Panc1 (cell line): ENCODE measurements at places on chromosomes 6 and 20.

DNA sequence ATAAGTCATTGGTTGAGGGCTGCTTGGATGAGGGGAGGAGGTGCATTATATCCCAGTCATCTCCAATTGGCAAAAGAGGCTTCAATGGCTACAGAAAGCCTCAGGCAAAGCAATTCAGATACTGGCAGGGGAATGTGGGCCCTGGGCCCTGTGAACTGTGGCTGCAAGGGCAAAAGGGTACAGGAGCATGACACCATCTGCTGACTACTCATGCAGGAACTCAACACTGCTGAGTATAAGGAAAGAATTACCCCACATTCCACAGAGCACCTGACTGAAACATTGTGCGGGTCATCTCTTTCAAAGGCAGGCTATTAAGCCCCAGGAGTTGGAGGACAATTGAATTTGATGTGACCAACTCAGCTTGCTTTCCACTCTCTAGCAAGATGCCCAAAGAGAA lies 92.1 kb upstream of the SPTLC3 start:
- DNase-seq = no peak

DNA sequence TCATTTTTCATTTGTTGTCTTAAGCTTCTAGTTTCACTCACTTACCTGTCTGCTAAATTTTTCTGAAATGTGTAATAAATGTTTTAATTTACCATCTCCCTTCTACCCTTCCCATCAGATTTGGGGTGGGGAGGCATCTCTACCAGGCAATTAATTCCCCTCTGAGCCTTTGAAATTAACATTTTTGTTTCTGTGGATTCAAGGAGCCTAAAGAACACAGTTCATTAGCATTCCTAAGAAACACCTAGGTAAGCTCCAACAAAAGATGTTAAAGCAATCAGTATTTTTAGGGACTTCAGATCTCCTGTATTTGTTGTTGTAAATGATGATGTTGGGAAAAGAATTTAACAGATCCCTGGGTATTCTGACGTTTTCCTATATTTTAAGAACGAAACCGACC lies 6.6 kb downstream of the TOP1 start:
- no peak for DNase-seq

DNA sequence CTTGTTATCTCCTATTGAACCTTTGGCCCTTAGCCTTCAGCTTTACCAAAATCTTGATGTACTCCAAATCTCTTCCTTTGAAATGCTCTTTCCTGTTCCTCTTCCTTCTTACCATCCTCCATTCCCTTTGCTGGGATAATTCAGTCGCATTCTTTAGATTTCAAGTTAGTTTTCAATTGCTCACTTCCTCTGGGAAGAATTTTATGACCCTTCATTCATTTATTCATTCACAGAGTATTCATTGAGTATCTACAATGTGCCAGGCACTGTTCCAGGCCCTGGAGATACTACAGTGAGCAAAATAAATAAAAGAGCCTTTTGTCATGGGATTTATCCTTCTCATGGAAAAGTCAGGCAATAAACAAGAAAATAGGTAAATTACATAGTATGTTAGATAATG lies 548.2 kb upstream of the FLRT3 start:
- no peak for DNase-seq

DNA sequence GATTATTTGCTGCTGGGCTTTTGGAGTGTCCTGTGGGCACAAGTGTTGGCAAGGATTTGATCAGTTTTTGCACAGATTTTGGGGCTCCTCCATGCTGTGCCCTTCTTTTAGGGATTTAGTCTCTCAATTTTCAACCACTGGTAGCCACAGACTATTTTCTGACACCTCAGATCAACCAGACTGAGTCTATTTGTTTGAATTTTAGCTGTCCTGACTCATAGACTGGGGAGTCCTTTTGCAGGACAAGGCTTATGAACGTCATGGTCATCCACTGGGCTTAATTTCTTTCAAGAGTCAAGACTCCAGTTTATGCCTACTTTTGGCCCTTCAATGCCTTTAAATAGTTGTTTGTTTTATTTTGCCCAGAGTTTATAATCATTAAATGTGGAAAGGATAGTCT lies 59.3 kb downstream of the BCKDHB start:
- no peak for DNase-seq

DNA sequence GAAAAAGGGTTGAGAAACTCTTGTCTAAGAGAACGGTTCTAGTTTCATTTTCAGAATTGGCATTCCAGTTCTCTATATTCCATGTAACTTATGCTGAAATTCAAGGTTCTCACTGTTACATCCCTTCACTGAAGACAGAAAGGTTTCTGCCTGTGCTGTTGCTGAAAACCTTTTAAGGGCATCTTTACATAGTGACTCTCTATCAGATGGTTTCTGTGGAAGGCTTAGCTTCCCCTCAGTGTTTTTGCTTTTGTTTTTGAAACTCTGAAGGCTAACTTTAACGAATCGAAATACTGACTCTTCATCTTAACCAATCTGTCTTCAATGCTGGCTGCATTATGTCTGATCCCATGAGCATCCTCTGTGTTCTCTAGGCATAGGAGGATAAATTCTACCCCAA lies 1286.2 kb upstream of the EYS start:
- DNase-seq = no peak

DNA sequence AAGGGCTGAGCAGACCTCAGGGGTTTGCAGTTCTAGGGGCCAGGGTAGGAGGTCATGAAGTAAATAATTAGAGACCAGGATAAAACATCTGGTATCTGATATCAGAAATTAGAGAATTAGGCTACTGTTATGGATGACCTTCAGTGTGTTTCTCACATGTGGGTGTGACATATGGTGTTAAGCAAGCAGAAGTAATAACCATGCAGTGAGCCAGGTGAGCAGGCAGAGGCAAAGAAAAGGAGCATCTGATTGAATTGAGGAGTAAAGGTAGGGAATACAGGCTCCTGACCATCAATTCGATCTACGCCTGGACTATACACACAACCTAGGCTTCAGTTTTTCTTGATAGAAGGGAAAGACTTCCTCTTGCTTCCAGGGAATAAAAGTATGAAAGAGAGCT lies 34.7 kb upstream of the MAP3K7 start:
- DNase-seq = no peak

GRCh38 chr20:18180815-18181214 lies 43.2 kb downstream of the KAT14 start:
- DNase-seq = no peak

DNA sequence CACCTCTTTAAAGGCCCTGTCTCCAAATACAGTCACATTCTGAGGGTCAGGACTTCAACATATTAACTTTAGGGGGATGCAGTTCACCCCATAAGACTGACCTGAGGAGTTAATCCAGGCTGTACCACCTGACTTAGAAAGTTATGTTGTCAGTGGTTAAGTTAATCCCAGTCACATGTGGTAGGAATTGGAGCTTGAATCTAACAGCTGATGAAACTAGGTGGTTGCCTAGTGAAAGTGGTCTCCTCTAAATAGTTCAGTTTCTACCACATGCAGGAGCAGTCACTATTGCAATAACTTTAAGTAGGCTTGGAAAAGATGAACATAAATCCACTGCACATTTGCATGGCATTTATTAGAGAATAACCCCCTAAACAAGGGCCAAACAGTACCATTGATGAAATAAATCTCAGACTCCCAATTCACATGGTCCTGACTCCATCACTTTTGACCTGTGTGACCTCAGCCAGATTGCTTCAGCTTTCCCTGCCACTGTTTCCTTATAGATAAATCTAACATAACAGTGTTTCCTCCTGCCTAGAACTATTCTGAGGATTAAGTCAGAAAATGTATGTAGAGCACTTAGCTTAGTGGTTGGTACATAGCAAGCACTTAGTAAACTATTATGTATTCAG lies 20.1 kb downstream of the SAMD5 start:
- DNase-seq = no peak

DNA sequence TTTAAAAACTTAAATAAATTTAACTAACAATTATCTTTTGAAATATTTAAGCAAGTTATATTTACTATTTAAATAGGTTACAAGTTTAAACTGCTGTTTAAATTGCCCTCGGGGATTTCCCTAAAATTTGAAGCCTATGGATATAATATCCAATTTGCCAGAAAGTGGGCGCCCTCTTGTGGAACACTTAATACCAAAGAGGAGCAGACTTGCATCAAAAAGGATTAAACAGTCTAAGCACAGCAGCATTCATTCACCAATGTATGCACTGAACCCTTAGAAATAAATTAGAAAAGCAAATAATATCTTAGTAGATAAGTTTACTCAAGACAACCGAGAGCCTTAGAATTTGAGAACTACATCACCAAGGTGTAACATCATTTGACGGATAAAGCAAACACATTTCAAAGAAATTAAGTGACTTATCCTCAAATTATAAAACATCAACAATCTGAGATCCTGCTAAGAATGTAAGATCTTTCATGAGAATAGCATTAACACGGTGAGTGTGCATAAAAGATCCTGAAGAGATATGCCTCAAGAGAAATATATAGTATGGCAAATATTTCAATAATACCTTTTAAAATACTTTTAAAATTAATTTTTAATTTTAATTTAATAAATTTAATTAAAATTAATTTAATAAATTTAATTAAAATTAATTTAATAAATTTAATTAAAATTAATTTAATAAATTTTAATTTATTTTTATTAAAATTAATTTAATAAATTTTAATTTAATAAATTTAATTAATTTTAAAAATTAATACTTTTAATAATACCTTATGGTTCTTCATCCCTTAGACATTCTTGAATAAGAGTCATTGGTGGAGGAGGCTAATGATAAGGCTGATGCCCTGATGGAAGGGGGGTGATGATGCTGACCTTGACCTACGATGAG lies 11.5 kb upstream of the MEP1A start:
- DNase-seq = peak; percentile 24

- no peak for DNase-seq
Measured at GRCh38 chr6:351867-352289, 39.7 kb upstream of the IRF4 start.
